ENCODE measurements at places on chromosomes 4 and X.

GRCh38 chr4:38946919-38947318 lies 79.3 kb downstream of the FAM114A1 start:
- no peak for DNase-seq

DNA sequence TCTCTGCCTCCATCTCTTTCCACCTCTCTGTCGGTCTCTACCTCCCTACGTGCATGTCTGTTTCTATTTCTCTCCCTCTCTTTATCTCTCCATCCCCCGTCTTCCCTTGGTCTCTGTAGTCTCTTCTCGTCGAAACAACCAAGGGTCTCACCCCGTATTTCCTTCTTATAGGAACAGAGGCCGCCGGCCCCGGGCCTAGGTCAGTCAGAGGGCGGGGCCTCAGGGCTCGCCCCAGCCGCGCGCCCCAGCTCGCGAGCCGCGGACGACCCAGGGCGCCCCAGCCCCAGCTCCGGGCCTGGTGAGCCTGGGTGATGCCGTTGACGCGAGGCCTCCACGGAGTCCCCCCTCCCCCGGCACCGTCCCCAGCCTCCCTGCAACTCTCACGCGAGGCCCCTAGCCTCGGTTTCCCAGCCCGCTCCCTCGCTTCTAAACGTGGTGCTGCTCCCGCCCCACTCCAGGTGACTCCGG lies 6.6 kb downstream of the TIMM17B start:
- DNase-seq = no peak

GRCh38 chrX:16848541-16848940 lies 21.6 kb downstream of the RBBP7 start:
- no peak for DNase-seq

DNA sequence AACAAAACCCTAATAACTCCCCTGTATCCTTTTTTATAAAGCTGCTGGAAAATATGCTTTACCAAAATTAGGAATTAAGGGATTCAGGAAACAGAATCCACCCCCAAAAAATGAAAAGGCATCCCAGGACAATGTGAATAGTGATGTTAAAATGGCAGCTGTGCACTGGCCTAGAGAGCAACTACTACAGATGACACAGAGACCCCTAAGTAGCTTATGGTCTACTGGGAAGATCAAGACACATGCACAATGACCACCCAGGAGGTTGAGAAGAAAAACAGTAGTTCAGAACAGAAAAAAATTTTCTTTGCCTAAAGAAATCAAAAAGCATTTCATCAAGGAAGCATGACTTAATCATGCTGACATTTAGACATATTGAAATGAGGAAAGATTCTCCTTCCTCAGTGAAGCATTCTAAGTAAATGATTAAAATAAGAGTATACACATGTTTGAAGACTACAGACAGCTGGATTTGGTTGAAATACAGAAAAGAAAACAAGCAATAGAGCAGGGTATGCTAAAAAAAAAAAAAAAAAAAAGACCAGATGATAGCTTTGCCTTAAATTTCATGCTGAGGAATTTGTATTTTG lies 117.3 kb downstream of the WDFY3 start:
- DNase-seq = no peak

DNA sequence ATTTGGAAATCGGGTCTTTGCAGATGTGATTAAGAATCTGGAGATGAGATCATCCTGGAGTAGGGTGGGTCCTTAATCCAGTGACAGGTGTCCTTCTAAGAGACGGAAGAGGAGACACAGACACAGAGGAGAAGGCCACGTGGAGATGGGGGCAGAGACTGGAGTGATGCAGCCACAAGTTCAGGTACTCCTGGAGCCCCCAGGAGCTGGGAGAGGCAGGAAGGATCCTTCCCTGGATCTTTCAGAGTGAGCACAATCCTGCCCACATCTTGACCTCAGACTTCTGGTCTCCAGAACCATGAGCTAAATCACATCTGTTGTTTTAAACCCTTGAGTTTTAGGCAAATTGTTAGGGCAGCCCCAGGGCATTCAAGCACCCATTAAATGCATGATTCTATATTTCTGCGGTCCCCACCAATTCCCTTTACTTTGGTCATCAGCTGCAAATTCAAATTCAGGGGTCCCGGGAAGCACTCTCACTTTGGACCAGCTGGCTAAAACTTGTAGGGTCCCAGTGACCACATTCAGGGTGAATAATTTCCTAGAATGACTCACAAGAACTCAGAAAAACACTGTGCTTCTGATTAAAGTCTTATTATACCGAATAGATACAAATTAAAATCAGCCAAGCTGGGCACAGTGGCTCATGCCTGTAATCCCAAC lies 12.8 kb upstream of the AKAP17A start:
- DNase-seq = no peak

DNA sequence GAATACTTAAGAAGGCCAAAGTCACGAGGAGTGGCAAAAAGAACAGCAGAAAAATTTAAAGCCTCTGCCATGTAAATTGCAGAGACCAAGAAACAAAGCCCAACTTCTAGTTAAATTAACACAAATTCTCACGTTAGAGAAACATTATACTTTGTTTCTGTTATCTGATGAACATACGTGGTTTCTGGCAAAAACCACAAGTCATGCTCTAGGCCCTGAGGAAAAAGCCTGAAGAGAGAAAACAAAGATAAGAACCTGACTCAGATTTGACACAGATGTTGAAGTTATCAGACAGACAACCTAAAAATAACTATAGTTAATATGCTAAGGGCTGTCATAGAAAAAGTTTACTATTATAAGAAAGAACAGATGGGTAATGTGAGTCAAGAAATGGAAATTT lies 149.1 kb upstream of the PCDH10 start:
- DNase-seq = no peak

DNA sequence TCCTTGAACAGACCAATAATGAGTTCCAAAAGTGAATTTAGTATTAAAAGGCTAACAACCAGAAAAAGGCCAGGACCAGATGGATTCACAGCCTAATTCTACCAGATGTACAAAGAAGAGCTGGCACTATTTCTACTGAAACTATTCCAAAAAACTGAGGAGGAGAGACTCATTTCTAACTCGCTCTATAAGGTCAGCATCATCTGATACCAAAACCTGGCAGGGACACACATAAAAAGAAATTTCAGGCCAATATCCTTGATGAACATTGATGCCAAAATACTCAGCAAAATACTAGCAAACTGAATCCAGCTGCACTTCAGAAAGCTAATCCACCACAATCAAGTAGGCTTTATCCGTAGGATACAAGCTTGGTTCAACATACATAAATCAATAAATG lies 35.8 kb upstream of the USP46 start:
- DNase-seq = no peak

DNA sequence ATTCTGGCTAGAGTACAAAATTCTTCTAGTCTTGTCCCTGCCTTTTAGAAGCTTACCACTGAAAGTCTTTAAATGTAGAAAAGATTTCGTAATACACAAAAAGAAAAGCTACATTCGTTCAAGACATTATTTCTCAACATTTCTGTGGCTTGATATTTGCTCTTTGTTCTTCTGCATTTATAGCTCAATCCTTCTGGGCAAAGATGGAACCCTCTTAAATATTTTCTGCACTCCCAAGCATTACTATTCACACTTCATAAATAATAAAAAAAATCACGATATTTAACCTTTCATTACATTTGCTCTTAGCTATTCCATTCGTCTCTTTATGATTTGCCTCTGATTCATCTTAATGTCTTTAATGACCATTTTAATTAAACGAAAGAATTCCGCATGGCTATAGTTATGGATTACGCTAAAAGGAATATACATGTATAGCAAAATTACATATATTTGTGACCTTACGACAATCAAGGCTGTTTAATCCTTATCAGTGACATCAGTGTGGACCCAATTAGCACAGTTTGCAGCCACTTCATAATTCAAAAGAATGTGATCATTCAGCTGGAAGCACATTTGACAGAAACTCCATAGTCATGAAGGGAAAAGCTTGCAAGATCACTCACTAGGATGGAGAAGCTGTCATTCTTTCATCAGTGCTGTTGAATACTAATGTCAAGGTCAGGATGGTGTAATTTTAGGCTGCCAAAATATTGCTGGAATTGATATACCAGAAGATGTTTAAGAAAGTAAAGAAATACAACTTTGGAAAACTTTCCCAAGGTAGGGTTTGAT lies 1075.0 kb upstream of the TENM3 start:
- no peak for DNase-seq

DNA sequence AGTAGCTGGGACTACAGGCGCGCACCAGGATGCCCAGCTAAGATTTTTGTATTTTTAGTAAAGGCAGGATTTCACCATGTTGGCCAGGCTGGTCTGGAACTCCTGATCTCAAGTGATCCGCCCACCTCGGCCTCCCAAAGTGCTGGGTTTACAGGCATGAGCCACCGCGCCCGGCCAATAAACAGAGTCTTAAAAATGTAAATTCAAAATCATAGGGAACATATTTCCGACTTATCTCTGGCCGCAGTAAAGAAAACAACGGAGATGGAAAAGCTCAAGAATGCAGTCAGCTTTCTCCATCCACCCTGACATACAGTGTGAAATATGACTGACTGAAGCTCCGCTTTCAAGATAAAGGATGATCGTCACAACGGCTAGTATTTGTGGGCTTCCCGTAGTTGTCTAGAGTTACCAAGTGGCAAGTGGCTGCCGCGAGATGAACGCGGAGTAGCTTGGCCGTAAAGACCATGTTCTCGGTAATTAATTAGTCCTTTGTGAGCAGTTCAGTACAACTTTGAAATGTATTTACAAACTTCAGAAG lies 495.1 kb upstream of the FAT1 start:
- DNase-seq = no peak

DNA sequence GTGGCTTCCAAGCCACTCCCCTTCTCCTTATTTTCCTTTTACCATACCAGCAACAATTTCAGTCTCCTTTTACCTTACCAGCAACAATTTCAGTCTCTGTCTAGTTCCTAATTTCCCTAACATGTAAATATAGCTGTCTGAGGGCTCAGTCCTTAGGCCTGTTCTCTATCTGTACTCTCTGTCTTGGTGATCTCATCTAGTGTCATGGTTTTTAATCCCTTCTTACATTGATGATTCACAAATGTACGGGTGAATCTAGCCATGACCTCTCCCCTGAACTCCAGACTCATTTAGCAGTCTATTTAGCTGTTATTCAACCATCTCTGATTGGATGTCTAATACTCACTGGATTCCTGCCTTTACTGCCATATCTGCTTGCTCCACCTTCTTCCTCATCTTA lies 7.2 kb downstream of the IL15 start:
- no peak for DNase-seq

- no peak for DNase-seq
Observed at GRCh38 chr4:10003666-10004065, 17.6 kb downstream of the SLC2A9 start.

Data from stimulated activated CD8-positive, alpha-beta memory T cell treated with anti-CD3 and anti-CD28 coated beads, Interleukin-2, amount 100 ng/mL, for 1 hour (primary cell).